ENCODE measurements at places on chromosomes 3 and 15.

- DNase-seq: peak; percentile 98
These were observed 33.1 kb downstream of the RAB11A start for GRCh38 chr15:65902373-65902772.

GRCh38 chr3:16134173-16134928 lies 40.1 kb upstream of the GALNT15 start:
- no peak for DNase-seq

DNA sequence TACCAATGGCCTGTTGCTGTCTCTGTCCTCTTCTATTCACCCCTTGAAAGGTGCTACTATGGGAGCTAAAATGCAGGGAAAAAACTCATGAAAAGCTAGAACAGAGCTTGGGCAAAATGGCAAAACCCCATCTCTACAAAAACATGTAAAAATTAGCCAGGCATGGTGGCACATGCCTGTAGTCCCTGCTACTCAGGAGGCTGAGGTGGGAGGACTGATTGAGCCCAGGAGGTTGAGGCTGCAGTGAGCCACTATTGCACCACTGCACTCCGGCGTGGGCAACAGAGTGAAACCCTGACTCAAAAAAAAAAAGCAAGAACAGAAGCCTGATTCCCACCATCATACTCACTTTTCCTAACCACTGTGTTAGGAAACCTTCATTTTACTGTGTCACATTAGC lies 1.9 kb downstream of the MAP4 start:
- DNase-seq: no peak

DNA sequence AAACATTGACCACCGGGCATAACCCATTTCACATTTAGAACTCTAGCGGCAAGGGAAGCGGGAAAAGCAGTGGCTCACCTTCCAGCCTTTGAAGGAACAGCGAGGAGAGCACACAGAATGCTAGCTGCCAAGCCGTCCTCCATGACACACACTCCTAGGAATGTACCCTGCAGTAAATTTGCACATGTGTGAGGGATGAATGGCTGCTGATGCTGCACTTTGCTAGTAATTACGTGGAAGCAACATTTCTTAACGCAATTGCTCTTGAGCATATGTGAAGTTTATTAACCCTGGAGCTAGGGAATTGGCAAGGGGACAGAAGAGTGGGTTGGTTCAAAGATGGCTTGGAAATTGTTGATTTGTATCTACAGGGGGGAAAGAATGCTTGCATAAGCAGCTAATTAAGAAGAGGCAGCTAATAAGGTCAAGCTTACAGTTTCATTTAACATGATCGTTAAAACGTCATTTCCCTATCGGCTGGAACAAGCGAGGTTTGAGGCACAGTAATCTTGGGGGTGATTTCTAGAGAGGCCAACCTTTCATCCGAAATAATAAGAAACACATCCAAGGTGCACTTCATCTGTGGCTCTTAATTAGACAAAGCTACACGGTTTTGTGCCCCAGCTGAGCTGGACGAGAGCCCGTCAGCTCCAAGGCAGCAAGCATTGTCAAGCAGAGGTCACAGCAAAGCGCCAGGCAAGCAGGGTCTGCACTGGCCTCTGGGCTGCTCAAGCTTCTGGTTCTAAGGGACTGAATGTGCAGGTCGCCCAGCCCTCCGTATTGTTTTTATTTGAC lies 123.4 kb downstream of the CHSY1 start:
- DNase-seq: peak; percentile 94

- no peak for DNase-seq
These were observed 96.0 kb downstream of the CCNL1 start for GRCh38 chr3:157063926-157064325.

- peak; percentile 18 for DNase-seq
These were observed 483.8 kb downstream of the MECOM start for GRCh38 chr3:169179722-169180121.

DNA sequence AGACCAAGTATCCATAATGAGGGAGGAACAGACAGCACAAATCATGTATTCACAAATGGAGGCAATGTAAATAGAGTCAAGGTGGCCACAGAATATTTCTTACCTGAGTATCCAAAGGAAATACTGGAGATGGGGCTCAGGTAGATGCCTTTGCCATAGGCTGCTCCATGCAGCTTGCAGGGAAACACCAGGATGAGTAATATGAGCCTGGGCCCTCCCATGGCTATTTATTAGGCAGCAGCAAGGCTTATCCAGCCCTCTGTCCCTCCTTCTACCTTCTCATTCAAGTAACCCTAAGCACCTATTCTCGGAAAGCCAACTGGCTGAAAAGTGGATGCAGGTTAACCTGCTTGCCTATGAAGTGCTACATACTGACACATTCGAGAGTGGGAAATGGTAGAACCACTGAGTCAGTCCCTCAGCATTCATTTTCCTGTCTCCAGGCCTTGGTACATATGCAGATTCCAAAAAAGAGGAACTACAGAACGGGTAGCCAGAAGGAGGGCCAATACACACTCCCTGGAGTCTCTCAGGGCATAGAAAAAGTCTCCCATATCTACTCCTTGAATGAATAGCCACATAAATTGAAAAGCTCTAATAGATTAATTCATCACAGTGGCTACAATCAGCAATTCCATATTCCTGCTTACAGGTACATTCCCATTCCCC lies 18.3 kb upstream of the PKM start:
- DNase-seq: peak; percentile 5

DNA sequence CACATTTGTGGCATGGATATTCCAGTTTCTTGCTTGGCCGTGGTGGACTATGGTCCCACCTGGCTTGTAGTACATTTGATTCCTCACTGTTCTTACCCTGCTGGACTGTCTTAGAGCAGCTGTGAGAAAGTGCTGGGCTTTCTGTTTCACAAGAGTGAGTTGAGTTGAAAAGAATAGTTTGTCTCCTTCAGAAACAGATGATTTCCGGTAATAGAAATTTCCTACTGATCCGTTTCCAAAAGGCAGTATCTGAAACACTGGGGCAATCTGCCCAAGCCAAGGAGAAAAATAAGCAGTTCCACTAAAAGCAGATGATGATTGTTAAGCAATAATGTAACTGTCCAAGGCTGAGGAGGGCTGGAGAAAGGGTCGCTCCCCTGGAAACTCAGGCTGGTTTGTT lies 96.0 kb downstream of the SUCLG2 start:
- no peak for DNase-seq

GRCh38 chr3:29429055-29429679 lies 148.3 kb downstream of the RBMS3 start:
- no peak for DNase-seq

GRCh38 chr3:15266510-15267376 lies 60.7 kb downstream of the CAPN7 start:
- no peak for DNase-seq

- peak; percentile 38 for DNase-seq
These were observed 730 bp upstream of the ZNF710 start for GRCh38 chr15:90000186-90001001.

DNA sequence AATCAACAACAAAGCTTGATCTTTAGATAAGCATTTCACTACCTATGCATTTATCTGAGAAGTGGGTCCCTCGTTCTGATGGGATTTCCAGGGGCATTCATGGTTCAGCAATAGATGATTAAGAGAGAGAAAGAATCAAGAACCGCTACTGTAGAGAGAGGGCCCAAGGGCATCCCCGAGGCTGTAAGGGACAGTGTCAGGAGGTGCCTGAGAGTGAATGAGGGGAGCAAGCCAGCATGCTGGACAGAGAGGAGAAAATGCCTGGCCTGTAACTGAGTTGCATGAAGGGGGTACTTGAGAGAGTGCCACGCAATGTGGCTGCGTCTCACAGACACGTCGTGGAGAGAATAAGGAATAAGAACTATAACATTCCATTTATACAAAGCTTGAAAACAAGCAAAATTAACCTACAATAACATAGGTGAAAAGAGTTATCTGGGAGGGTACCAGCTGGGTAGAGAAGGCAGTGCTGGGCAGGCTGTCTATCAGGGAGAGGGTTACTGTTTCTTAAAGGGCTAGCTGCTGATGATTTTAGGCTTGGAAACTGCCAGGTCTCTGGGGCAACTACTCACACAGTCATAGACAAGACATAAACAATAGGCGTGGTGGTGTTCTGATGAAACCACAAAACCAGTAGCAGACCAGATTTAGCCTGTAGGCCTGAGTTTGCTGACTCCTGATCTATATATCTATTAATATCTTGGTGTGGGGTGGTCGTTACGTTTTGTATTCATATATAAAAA lies 374.6 kb upstream of the CFAP20DC start:
- DNase-seq: peak; percentile 93

- no peak for DNase-seq
These were observed 5.9 kb downstream of the TOP2B start for GRCh38 chr3:25658836-25659235.

GRCh38 chr3:193899001-193899400 lies 236.9 kb upstream of the HES1 start:
- DNase-seq: no peak

GRCh38 chr3:186643493-186643892 lies 3.3 kb downstream of the FETUB start:
- DNase-seq: peak; percentile 46

DNA sequence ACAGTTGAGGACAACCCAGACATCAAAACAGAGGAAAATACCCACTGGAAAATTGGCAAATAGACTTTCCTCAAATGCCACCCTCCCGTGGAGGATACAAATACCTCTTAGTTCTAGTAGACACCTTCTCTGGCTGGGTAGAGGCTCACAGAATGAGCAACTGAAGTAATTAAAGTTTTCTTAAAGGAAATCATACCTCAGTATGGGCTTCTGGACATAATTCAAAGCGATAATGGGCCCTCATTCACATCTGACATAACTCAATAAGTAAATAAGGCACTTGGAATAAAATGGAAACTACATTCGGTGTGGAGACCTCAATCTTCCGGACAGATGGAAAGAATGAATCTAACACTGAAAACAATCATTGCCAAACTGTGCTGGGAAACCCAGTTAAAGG lies 115.2 kb upstream of the PLCL2 start:
- DNase-seq: no peak

- peak; percentile 59 for DNase-seq
These were observed 26.9 kb upstream of the TPM1 start for GRCh38 chr15:63015618-63016017.

DNA sequence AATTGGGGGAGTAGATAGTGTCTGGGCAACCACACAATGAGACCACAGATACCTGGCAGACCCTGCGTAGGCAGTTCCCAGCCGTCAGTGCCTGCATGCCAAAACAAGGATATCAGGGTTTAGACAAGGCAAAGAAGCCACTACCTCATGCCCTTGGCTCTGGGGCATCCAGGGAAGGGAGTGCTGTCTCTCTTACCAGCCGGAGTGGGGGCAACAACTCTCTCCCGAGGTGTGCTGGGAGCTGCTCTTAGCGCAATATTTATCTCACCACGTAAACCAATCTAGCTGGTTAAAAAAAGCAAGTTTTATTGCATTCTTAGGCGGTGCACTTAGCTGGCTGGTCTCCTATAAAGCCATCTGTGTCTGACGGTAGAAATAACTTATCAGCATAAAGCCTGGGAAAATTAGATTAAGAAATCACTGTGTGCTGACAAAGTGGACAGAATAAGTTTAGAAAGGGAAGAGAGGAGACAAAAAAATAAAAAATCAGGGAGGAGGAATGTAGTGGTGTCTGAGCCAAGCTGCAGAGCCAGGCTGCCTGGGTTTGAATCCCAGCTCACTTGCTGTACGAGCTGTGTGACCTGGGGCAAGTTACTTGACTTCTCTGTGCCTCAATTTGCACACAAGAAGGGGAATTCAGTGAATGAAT lies 273.2 kb downstream of the PDZRN3 start:
- DNase-seq: no peak

GRCh38 chr3:149507491-149508324 lies 33.2 kb downstream of the TM4SF4 start:
- peak; percentile 46 for DNase-seq

DNA sequence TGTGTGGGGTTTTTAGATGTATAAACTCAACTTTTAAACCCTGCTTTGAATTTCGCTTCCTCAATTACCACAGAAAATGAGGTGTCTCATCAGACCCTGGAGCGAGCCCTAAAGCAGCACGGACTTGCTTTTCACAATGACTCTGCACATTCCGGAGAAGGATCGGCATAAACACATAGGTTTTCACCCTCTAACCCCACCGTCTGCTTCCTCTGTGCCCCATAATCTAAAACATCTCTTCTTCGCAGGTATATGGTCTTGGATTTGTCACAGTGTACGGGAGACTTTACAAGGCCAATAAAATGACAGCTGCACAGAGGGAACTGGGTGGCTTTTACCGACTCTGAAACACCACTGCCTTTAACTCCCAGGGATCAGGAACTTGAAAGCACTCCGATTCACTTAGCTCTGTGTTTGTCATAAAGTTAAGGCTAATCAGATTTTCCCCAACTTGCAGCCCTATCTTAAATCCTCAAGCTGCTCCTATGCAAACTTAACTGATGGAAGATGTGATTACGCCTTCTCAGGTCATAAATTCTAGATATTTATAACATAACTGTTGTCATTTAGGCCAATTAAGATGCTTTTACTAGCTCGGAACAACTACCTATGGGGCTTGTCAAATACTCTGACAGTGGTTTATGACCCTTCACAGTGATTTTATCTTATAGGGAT lies 133.4 kb upstream of the WNT5A start:
- peak; percentile 54 for DNase-seq

DNA sequence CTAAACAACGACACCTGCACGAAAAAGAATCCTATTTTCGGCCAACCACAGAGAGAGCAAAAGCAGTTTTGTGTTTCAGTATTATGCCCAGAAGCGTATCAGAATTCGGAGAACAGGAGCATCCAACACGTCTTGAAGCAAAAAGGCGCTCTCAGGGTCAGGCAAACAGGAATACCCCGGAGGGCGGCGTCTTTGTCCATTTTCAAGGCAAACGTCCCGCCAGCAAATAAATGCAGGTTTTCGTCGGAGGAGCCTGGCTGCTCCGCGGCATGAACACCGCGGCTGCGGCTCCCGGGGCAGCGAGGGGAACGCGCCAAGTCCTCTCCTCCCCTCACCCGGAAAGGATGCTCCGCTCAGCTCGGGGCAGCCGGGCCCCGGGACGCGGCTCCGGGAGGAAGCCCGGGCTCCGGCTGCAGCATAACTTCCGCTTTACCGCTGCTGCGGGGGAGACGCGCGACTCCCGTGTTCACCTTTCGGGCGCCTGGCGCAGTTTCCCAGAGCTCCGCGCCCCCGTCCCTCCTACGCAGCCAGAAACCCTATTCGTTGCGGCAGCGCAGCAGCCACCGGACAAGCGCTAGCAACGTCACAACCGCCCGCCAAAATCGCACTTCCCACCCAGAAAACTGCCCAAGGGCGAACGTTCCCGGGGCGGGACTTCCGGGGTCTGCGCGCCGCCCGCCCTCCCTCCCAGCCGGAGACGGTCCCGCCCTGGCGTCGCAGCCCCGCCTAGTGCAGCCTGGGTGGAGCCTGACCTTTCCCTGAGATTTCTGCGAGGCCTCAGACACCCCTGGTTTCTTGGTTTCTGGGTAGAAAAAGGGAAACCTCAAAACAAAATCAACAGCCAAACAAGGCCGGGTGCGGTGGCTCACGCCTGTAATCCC lies at the start of gene RNF168:
TSS of gene RNF168 (minus strand) at position 573 of the 881 bp plus-strand sequence. CDS start 595 bp downstream, outside the sequence.
- peak; percentile 91 for DNase-seq

- no peak for DNase-seq
These were observed 4.0 kb upstream of the CAPN3 start for GRCh38 chr15:42355291-42355690.

GRCh38 chr15:69475769-69476358 lies 23.2 kb downstream of the RPLP1 start:
- peak; percentile 78 for DNase-seq

- peak; percentile 89 for DNase-seq
These were observed 941 bp downstream of the ZBED2 start for GRCh38 chr3:111594205-111594604.

DNA sequence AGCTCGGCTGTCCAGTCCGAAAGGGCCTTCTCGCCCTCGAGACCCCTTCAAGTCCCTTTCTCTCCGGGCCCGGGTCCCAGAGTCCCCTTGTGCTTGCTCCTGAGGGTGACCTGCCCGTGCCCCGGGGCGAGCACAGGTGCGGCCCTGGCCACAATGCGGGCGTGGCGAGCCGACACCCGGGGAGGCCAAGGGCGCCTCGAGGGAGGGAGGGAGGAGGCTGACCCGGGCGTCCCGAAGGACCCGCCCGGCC lies 810 bp upstream of the MEF2A start:
- DNase-seq: no peak
